ENCODE measurements at places on chromosomes 11 and 22.

- no peak for DNase-seq
Observed at GRCh38 chr11:124384399-124384798, at the start of gene OR8B2. OR8B2 (minus strand) TSS chr11:124384499; CDS start chr11:124383343, 1,156 bp downstream.

GRCh38 chr11:47400768-47401279 is 7.6 kb upstream of the SLC39A13 start:
- no peak for DNase-seq

DNA sequence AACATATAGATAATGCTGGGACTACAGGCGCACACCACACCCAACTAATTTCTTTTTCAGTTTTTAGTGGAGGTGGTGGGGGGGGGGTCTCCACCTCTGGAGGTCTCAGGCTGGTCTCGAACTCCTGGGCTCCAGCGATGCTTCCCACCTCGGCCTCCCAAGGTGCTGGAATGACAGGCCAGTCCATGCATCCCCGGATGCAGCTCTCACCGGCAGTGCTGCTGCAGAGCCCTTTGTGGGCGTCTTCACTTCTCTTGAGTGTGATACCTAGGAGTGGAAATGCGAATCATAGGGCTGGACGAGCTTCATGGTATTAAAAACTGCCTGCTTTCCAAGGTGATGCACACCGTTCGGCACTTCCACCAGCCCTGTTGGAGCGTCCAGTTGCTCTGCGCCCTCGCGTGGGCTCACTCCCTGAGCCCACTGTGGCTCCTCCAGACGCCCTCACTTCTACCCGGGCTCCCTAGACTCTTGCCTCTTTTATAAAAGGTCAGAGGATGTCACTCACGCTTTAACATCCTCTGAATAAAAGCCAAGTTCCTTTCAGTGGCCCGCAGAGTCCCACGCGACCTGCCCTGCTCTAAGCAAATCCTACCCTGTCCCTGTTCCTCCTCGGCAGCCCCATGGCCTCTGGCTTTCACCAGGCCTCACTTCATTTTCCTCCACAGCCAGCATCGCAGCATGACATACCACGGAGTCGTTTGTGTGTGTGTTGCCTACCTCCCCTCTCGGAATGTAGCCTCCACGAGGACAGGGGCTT is 837 bp upstream of the BID start:
- no peak for DNase-seq

- DNase-seq, result no peak
Observed at GRCh38 chr22:22376352-22376706, 131.7 kb downstream of the VPREB1 start.

DNA sequence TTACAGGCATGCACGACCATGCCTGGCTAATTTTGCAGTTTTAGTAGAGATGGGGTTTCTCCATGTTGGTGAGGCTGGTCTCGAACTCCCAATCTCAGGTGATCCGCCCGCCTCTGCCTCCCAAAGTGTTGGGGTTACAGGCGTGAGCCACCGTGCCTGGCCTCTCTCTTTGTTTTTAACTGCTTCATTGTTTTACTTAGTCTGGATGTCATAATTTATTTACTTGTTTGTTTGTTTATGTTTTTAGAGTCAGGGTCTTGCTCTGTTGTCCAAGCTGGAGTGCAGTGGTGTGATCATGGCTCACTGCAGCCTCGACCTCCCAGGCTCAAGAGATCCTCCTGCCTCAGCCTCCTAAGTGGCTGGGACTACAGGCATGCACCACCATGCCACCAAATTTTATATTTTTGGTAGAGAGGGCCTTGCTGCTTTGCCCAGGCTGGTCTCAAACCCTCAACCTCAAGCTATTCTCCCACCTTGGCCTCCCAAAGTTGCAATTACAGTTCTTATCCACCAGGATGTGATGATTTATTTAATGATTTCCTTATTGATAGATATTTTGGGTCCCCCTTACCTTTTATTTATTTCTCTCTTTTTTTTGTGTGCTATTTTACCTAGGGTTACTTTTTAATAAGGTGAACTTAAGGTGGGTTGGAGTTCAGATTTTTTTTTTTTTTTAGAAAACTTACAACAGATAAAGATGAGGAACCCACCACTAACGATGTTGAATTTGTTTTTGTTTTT is 52.6 kb upstream of the ADA2 start:
- no peak for DNase-seq

DNA sequence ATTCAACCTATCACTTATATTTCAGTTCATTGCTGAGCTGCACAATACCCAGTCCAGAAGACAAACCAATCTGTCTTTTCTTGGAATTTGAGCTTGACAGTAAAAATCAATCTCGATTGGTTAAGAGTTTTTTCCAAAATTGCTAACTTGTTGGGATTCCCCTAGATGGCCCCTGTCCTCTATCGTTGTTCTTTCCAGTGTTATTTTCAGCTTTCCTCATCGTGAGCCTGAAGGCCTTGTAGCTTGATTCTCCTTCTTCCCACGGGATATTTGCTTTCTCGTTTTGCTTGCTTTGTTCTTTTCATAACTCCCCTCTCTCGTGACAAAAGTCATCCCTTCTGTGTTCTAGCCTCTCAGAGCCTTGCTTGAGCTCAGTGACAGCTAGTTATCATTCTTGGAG is 3.1 kb downstream of the OR8B8 start:
- no peak for DNase-seq

GRCh38 chr11:76056876-76057275 is 149.4 kb downstream of the WNT11 start:
- DNase-seq, result no peak

- no peak for DNase-seq
Observed at GRCh38 chr22:23113067-23113846, 28.5 kb downstream of the RSPH14 start.

DNA sequence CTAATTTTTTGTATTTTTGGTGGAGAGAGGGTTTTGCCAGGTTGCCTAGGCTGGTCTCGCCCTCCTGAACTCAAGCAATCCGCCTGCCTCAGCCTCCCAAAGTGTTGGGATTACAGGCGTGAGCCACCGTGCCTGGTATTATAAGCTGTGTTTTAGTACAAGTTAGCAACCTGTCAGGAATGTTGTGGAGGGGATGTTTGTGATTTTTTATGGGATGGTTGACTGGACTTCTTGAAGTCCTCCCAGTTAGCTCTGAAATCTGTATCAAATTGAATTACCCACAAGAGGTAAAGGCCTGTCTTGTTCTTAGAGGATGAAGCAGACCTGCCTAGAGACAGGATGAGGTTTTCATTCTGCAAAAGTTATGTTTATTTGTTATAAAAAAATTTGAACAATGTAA is 34.1 kb upstream of the IL18BP start:
- DNase-seq, result no peak

DNA sequence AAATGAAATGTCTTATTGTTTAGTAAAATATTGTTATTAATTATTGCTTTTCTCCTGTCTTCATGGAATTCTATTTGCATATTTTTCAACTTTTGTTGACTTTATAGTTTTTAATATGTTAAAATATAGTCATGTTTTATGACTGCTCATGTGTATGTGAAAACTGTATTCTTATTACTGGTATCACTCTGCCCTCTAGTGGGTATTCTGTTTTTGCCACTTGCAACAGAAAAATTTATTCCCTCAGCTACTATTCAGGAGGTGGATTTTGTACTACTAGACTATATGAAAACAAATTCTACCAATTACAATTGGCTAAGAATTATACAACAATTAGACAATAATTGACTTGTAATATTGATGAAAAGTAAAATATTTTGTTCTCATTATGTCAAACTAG is 45.0 kb downstream of the OR4C6 start:
- peak; percentile 11 for DNase-seq

DNA sequence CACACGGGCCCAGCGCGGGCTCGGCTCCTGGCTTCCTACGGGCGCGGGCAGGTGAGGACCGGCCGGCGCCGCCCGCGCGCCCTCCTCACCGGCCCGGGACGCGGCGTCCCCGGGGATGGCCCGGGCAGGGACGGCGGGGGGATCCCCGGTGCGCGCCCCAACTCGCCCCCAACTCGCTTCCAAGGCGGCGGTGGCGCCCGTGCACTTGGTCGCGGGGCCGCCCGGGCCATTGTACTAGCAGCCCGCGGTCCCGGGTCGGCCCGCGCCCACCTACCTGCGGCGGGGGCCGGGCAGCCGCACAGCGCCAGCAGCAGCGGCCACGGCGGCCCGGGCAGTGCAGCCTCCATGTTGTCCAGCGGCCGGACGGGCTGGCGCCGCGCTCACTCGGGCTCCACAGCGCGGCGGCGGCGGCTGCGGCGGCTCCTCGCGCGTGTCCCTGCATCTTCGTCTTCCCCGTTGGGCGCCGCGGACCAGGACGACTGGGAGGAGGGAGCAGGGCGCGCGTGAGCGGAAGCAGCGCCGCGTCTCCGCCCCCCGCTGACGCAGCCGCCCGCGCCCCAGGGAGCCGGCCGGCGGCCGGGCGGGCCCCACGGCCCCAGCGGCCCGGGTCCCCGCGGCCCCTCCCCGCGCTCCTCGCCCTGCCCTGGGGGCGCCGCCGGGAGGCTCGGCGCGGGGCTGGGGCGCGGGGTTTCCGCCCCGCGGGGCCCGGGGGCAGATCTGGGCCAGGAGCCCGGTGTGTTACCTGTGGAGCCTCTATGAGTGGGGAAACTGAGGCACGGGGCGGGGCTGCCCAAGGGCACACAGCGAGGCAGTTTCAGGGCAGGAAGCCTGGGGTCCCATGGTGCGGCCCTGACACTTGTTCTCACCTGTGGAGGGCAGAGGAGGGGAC is 159.3 kb upstream of the GRK3 start:
- peak; percentile 31 for DNase-seq

- no peak for DNase-seq
Observed at GRCh38 chr11:85806876-85807275, 4.1 kb downstream of the SYTL2 start.

- no peak for DNase-seq
Observed at GRCh38 chr22:17272511-17272991, 53.3 kb upstream of the ADA2 start.

GRCh38 chr11:81569999-81570398 is 1163.7 kb downstream of the FAM181B start:
- no peak for DNase-seq

- DNase-seq, result no peak
Observed at GRCh38 chr11:65412271-65413076, 10.1 kb upstream of the NEAT1 start.

GRCh38 chr11:80282643-80283042 is 841.8 kb upstream of the TENM4 start:
- no peak for DNase-seq

GRCh38 chr11:113389272-113389671 is 1.7 kb downstream of the ANKK1 start:
- no peak for DNase-seq

- no peak for DNase-seq
Observed at GRCh38 chr11:36376888-36377758, 81.0 kb downstream of the PRR5L start.

DNA sequence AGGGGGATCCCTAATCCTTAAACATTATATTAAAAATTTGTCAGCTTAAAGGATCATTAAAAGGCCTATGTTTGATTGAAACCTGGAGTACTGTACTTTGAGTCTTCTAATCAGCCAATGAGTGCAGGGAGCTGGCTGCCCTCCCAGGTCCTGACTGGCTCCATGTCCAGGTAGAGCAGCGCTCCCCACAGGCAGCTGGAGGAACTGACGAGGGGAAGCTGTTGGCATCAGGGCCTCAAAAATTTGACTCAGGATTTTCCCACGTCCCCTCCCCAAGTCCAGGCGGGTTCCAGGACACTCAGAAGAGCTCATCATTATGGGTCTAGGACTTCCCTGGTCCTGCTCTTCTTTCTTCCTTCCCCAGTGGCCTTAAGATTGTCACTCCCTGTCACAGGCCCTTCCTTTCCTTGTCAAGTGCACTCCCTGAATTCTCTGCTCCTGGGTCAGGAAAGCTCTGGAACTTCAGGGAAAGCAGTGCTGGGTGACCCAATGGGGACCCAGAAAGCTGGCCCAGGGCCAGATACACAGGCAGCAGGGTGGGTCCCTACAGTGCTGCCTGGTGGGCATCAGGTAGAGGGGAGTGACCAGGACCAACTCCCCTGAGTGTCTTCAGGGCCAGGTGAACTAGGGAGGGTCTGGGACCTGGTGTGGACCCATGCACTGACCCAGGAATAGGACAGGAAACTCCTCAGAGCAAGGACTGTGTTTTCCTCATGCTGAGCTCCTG is 65.5 kb downstream of the GGTLC2 start:
- no peak for DNase-seq

DNA sequence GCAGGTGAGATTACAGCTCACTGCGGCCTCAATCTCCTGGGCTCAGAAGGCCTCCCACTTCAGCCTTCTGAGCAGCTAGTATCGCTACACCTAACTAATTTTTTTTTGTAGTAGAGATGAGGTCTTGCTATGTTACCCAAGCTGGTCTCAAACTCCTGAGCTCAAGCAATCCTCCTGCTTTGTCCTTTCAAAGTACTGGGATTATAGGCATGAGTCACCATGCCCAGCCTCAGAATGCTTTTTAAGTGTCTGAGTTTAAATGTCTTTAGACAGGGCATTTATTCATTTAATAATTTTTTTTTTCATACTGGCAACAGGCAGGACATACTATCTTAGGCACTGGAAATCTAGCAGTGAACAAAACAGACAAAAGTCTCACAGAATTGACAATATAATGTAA is 27.7 kb downstream of the LRP4 start:
- no peak for DNase-seq

- no peak for DNase-seq
Observed at GRCh38 chr22:35923026-35923425, 105.6 kb downstream of the RBFOX2 start.

DNA sequence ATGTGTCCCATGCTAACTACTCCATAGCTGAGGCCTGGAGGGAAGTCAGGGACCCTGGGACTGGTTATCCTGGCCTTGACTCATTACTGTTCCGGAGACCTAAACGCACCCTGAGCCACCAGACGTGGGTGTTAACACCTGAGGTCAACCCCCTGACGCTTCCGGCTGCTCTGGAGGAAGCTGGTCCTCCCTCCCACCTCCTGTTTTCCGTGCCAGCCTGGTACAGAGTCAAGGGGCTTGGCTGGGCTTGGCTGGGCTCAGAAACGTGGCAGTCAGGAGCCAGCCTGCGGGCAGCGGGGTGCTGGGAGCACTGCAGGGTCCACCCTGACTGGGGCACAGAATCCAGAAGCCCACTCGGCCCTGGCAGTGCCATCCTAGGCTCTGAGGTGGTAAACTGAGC is 2.6 kb downstream of the TMPRSS4 start:
- no peak for DNase-seq

GRCh38 chr11:73655686-73656085 is 9.3 kb downstream of the PLEKHB1 start:
- no peak for DNase-seq

- DNase-seq, result peak; percentile 87
Observed at GRCh38 chr22:24450610-24451009, 23.2 kb downstream of the ADORA2A start.

DNA sequence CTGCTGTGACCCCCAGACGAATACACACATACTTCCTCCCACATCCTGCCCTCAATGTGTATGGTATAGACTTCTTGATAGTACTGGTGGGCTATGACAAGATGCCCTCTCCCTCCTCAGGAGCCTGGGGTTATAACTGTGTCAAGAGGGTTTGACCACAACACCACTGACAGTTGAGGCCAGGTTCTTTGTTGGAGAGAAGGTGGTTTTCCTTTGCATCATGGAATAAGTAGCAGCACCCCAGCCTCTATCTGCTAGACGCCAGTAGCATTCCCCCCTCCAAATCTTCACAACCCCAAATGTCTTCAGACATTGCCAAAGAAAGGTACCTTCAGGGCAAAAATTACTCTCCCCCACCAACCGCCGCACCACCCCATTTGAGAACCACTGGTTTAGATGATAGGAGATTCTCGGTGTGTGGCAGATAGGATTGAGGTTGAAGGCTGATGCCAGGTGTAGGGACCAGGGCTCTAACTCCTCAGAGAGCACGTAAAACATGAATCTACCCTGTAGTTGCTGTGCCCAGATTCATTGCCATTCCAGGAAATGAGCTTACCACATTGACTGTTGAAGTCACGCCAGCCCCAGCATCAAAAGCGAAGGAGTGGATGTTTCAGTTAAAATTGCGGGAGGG is 5.5 kb upstream of the MYO18B start:
- no peak for DNase-seq
